Ecto neural progenitor cell (in vitro differentiated cells): ENCODE measurements at places on chromosomes 2 and 18.

DNA sequence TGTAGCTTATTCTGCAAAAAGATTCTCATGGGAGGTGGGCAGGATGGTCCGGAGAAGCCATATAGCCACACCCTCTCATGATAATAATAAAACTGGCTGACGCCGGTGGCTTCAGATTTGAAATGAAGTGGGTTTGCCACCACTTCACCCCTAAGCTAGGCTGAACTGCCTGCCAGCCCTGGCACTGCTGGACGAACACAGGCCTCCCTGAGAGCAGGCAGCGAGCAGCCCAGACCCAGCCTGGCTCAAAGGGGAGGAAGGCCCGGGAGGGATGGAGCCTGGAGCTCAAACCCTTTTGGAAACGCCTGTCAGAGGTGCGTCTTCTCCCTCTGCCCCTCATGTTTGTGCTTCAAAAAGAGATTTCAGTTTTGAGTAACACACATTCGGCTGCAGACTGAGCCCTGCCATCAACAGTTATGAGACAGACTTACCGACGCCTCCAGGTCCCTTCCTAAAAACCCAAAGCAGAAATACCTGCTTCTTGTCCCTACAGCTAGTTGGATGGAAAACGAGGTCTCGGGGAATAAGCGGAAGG is 71.1 kb upstream of the HPCAL1 start:
- DNase-seq, result no peak

GRCh38 chr2:117835990-117836760 is 21.7 kb downstream of the DDX18 start:
- peak; percentile 87 for DNase-seq

GRCh38 chr2:74548900-74549826 is 4.6 kb downstream of the LOXL3 start:
- peak; percentile 75 for DNase-seq

- no peak for DNase-seq
Measured at GRCh38 chr2:179247318-179248023, 17.2 kb downstream of the SESTD1 start.

DNA sequence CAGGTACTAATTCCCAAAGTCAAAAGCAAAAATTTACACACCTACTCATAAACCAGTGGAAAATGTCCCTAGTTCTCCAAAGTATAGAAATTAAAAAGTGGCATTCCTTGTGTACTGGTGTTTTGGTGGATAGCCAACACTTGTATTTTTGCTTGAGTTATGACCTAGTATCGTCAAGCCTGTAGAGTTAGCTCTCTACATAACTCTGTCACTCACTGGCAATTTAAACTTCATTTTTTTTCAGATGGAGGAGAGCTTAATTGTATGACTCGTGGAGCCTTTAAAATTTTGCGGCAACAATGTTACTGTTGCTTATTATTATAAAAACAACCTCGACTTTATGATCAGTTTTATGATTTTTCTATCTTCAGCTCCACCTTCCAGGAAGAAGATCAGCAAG is 58.7 kb downstream of the ITGB6 start:
- no peak for DNase-seq

DNA sequence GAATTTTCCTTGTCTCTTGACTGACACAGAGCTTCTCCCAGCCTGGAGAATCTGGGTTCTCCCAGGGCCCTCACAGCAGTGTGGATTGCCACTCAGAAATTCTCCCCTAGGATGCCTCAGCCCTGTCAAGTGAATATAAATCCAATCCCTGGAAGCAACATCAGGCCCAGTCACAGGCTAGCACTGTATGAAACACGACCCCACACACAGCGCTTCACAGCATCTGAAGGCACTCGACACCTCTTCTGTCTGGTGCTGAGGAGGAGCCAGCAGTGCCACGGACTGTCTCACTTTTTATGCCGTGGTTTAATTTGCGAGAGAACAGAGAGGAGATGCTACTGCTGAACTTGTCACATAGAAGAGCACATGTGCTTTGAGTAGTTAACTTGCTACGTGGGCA is 164.5 kb downstream of the NAPG start:
- DNase-seq, result no peak

DNA sequence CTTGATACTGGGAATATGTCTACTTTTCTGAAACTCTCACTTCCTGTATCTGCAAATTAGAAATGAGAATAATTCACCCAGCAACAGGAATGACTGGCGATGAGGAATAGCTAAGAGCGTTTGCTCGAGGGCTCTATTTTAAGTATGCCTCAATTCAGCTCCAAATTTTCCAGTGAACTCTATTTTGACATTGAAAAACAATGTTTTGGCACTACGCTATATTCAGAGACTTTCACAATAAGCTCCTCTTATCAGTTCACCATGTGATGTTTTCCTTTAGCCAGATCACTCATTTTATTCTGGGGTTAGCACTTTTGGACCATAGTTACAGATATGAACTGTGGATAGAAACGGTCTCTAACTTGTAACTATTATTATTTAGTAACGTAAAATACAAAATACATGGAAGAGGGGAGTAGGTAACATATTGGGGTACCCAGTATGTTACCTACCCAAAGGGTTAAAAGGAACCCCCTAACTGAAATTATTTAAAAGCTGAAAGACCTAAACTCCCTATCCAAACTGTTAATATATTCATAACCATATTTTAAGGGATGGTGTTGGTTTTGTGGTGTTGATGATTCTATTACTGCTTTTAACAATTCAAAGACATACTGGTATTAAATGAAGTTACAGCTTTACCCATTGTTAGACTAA is 28.1 kb downstream of the SLC40A1 start:
- DNase-seq, result no peak

- no peak for DNase-seq
Measured at GRCh38 chr18:78497641-78498040, 482.0 kb upstream of the SALL3 start.

GRCh38 chr2:43329637-43330036 is 103.2 kb upstream of the ZFP36L2 start:
- no peak for DNase-seq

DNA sequence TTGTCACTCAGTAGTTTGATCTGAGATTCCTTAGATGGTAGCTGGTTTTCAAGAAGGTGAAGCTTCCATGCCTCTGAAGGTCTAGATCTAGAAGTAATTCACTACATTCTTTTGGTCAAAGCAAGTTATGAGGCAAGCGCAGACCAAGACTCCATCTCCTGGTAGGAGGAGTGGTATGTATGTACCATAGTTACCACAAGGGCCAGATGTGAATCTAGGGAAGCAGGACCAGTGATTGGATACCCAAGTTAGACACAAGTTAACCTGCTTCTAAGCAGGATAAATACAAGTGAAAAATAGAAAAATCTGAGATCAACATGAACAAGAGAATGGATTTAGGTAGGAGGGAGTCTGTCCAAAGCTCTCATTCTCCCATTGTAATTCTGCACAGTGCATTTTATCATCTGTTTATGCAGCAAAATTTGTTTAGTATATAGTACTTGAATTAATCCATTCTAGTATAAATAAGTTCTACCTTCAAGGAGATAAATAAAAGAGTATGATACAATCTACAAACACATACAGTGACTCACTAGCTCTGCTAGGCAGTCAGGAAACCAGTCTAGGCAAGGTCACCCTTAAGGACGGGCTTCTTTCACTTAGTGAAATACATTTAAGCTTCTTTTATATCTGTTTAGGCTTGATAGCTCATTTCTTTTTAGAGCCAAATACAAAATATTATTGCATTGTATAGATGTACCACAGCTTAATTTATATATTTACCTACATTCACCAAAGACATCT is 14.2 kb upstream of the DOCK10 start:
- no peak for DNase-seq

GRCh38 chr2:47083886-47084687 is 71.0 kb downstream of the STPG4 start:
- DNase-seq, result no peak
